ENCODE measurements at places on chromosomes 7 and 10.

GRCh38 chr7:28362812-28363211 is 49.5 kb upstream of the CREB5 start:
- DNase-seq, result no peak

DNA sequence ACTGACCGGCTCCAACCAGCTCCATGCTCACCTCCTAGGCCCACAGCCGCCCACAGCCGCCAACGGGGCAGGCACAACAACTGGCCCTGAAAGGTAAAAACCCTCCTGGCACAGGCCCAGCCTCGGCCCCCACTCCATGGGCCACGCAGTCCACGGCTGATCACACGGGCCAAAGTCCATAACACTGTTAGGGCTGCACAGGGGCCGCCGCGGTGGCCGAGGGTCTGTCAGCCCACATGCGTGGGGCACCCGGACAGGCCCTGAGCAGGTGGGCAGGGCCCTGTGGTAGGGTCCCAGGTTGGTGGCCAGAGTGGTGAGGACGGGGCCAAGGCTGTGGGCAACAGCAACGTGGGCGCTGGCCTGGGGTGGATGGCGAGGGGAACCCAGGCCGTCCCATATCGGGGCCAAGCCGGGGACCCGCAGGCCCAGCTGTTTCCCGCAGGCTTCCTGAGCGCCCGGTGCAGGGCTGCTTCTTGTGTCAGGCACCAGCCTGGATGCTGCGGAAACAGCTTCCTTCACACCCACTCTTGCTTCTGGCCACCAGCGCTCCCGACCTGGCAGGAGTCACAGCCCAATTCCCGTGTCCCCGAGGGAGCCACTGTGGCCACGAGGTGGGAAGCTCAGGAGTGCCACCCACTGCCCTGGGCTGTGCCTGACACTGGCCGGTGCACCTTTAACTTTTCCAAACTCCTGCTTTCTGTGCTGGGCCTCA is 29.2 kb downstream of the CYP2W1 start:
- DNase-seq, result no peak

DNA sequence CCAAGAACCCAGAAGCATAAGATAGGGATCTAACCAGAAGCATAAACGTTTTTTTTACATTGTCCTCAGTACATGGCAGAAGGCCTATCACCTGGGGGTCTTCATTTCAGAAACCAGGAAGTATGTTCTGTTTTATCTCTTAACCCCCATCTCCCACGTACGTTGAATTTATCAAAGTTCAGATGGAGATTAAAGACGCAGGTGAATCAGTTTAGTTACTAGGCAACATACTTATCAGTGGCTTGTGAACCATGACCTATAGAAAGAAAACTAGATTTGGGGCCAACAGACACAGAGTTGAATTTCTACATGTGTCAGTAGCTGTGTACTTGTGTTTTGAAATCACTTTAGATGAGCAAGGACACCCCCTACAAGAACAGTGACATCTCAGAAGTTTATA is 122.7 kb downstream of the GPR158 start:
- no peak for DNase-seq

DNA sequence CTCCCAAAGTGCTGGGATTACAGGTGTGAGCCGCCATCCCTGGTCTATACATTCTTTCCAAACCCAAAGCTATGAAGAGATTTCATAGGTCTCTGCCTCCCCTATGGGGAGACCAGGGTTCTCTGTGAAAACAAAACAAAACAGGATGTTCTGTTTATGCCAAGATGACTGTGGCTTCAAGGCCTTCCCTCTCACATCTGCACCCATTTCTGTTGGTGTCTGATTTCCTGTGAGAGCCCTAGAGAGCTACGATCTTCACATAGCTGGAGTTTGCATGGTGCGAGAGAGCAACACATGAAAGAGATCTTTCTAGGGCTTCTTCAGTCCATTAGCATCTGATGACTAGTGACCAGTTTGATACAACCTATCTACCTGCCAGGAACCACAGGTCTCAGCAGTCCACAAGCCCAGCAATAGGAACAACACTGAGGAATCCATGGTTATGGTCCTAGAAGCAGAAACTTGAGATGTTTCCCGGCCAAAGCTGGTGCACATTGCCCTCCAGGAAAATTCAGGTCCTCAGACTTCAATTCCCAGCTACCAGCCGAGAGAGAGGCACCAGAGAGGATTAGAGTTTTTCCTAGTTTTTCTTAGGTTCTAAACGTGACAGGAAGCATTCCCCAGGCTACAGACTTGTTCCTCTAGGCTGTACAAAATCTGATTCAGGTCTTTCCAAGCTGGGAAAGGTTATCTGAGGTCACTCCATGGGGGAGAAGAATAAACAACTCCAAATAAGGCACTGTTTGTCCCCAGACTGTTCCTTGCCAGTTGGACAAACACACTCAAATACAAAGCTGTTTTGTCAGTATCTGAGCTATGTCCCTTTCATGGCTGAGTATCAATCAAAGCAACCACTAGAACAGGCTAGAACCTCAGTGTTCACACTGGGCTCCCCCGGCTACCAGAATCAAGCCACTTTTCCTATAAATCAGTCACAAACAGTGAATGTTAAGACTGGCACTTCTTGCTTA is 259.7 kb downstream of the CALN1 start:
- DNase-seq, result no peak

GRCh38 chr10:33304423-33305225 is 29.8 kb downstream of the NRP1 start:
- no peak for DNase-seq

Data from stimulated activated CD8-positive, alpha-beta memory T cell treated with anti-CD3 and anti-CD28 coated beads, Interleukin-7, amount 100 ng/mL, for 4 hours (primary cell).